ENCODE measurements at places on chromosomes 12 and 14.

DNA sequence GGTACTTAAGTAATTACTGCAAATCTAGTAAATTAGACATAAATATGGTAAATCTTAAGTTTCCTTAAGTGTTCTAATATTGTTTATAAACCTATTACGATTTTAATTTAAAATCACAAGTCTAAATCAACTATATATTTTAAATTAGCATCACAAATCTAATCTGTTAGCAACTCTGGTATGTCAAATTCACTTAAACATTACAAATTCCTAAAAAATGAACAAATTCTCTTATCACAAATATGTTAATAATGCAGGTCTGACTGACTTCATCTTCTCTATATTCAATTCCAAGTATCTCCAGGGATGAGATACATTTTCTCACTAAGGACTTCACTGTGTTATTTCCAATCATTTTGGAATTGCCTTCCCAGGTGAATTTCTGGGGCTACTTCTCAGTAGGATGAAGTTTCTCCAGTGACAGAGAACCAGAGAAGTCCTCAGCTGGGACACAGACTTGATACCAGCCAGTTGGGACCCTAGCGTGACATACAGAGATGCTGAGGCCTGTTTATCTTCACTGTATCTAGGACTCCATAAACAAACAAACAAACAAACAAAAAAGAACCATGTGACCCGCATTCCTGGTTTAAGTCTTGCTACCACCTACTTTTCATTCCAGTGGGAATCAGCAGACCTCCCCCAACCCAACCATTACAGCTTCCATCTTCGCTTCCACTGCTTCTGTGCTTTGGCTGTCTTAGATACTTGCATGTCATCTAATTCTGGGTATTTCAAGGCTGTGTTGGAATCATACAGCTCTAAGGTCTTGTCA is 21.8 kb downstream of the CFAP251 start:
- no peak for DNase-seq

DNA sequence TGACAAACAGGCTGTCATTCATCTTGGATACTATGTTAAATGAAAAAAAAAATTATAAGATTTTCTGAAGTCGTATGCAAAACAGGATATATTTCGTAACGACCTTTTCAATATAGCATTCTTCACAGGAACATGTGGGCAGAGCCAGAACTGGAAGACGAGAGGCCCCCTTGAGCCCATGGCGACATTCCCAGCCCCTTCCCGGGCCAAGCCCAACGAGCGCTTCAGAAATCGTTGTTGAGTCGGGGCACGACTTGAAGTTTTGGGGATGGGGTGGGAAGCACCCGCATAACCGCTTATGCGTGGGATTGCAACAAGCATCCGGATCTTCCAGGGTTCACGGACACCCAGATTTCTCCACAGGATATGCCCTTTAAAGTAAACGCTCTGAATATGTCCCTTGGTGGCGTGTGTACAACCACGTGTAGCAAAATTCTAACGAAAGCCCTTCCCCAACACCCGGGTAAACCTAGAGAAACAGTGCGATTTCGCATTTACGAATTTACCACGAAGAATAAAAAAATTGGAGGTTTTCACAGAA is 736 bp downstream of the C14orf39 start:
- DNase-seq, result no peak

DNA sequence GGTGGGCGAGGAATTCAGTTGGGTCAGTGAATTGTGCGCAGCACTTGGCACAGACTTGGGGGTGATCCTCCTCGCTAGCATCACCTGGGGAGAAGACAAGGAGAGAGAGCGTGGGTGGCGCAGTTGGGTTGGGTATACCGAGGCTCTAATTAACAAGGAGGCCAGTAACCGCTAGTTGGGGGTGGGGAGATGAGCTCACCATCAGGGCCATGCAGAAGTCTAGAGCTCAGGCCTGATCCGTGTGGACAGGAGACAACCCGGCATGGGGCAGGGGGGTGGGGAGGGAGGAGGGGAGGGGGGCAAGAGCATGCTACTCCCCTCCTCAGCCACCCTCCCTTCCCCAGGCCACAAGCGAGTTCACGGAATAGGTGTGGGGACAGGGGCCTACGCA is 580 bp downstream of the SALL2 start:
- DNase-seq, result no peak

GRCh38 chr14:21917699-21918436 is 244.2 kb upstream of the OR4E1 start:
- DNase-seq, result peak; percentile 74

GRCh38 chr12:29734305-29734704 is 49.4 kb downstream of the TMTC1 start:
- no peak for DNase-seq

- DNase-seq, result no peak
These were observed 465.3 kb upstream of the TBX3 start for GRCh38 chr12:115149279-115149678.

- DNase-seq, result no peak
These were observed 104.8 kb upstream of the DIO3 start for GRCh38 chr14:101456246-101457175.

GRCh38 chr12:11581179-11581755 is 68.2 kb upstream of the ETV6 start:
- peak; percentile 64 for DNase-seq

- DNase-seq, result peak; percentile 12
These were observed 45.4 kb upstream of the USP15 start for GRCh38 chr12:62214846-62215245.

- no peak for DNase-seq
These were observed 18.0 kb downstream of the TMEM63C start for GRCh38 chr14:77199590-77199989.

GRCh38 chr12:94621662-94622359 is 28.5 kb downstream of the TMCC3 start:
- peak; percentile 83 for DNase-seq

DNA sequence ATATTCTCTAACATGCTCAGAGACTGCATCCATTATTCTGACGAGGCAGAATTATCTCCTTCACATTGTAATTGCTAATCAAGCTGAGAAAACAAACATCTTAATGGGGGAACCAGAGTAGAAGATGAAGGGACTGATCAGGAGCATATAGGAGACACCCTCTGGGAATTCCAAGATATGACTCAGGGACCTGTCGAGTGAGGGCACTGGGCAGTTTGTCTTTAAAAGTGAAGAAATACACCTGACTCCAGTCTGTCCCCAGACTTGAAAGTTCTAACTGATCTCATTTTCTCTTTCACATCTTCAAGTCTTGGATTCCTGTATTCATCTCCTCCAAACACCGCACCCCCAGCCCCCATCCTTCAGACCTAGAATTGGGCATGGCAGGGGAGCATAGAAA is 226.9 kb upstream of the PLXNC1 start:
- DNase-seq, result no peak

DNA sequence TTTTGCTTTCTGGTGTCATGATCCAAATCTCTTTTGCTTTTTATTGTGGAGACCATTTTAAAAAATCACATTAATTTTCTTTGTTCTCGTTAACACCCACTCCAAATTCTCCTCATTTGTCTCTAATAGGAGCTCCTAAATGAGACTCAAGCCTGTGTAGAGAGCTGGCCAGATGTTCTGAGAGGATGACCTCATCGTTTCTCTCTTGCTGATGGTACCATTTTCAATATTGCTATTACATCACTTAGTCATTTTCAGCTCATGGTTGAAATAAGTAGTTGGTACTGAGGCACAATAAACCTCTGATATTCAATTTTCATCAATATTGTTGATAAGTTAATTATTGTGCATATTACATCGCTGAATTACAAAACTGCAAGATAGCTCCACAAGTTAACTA is 31.5 kb downstream of the SPTB start:
- DNase-seq, result no peak

DNA sequence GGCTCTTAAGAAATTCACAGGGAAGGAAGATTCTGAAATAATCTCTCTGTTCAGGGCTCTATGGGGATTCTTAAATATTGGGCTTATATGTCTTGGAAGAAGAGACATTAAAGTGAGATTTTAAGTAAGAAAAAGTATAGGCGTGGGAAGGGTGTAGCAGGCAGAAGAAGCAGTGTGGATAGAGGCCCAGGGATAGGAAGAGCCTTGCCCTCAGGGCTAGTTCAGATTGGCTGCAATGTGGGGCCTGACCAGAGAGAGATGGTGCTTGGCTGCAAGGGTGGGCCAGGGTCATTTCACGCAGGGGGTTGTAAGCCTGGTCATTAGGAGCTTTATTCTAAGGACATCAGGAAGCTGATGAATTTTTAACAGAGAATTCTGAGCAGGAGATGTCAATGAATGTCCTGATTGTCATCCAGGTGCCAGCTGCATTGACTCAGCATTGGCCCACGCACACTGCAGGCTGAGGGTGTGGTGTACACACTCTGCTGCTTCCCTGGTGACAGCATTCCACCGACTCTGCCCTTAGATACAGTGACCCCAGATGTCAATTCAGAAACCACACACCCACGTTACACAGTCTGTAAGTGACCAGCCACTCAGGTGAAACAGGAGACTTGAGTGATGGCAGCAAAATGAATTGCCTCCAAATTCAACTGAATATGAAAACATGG is 582.5 kb downstream of the NRXN3 start:
- DNase-seq, result no peak

DNA sequence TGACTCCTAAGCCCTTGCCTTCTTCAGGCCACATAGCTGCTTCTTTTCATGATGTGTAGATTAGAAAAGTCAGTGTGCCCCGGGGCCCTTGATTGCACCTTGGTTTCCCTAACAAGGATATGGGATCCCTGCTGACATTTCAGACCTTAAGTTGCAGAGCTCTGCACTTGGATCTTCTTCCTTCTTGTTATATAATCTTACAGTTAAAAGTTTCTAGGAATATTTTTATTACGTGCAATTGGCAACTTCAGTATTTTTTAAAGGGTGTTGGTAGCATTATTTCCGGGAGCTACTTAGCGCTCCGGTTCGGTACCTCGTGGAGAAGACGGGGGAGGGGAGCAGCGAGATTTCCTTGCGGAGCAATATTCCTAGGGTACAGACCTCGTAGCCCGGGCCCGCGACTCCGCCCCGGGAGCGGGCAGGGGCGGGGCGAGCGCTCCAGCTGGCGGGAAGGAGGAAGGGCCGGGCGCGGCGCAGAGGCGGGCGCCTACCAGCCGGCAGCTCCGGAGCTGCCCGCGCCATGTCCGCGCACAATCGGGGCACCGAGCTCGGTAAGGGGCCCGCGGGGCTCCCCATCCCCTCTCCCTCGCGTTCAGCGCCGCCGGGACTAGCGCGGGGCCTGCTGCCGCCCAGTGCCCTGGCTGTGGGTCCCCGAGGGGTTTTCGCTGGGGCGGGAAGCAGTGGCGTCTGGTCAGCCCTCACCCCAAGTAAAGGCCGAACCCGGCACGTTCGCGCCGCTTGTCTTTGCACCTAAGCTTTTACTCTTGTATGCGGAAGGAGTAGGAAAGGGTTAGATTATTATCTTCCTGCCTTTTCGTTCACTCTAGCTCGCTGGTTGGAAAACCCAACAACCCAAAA is at the start of gene DERA:
TSS of gene DERA (plus strand) at position 469 of the 858 bp plus-strand sequence. CDS start at position 521, 52 bp downstream.
- DNase-seq, result peak; percentile 60

- no peak for DNase-seq
These were observed 11.1 kb downstream of the BCL11B start for GRCh38 chr14:99260587-99261551.

DNA sequence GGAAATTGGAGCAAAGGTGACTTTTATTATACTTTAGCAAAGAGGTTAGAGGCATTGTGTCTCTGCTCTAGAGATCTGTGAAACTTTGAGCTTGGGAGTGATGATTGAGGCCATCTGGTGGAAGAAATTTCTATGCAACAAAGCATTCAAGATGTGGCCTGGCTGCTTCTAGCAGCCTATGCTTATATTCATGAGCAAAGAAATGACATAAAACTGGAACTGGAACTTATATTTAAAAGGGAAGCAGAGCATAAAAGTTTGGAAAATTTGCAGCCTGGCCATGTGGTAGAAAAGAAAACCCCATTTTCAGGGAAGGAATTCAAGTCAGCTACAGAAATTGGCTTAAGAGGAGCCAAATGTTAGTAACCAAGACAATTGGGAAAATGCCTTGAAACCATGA is 70.4 kb downstream of the SDR9C7 start:
- DNase-seq, result no peak

- no peak for DNase-seq
These were observed 234.5 kb downstream of the IPO8 start for GRCh38 chr12:30461026-30461615.

DNA sequence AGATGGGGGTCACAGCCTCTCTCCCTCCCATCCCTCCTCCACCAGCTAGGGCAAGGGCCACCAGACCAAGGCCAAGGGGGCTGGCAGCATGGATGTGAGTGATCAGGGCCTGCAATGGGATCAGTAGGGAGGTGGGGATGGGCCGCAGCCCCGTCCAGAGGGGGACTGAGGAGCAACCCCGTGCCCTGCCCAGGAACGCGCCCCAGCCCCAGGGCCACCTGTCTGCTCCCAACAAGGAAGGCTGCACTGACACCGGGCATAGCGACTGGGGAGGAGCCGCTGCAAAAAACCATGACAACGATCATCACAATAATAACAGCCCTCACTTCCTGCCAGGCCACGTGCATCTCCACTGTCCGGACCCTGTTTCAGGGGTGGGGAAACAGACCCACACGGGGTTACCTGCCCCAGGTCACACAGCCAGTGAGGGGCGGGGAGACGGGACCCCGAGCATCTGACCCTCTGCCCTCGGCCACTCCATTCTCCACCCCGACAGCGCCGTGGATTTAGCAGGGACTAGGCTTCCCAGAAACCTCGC is 24.3 kb downstream of the NCOR2 start:
- DNase-seq, result peak; percentile 16

- no peak for DNase-seq
These were observed 49.3 kb downstream of the ACTN1 start for GRCh38 chr14:68929623-68930307.

DNA sequence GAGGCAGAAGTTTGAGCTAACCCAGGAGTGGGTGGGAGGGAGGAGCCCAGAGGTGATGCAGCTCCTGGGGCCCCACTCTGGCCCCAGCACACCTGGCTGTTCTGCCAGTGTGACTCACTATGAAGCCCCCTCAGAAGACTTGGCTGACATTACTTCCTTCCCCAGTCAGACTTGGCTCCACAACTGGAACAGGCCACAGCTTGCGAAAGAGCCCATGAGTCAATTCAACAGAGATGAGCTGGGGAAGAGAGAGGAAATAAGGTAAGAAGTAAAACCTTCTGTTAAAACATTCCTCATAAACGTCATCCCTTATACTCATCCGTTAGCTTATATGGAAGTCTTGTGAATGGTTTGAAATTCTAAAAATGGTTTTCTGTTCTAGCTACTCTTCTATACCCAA is 245.9 kb downstream of the ADAMTS20 start:
- no peak for DNase-seq

DNA sequence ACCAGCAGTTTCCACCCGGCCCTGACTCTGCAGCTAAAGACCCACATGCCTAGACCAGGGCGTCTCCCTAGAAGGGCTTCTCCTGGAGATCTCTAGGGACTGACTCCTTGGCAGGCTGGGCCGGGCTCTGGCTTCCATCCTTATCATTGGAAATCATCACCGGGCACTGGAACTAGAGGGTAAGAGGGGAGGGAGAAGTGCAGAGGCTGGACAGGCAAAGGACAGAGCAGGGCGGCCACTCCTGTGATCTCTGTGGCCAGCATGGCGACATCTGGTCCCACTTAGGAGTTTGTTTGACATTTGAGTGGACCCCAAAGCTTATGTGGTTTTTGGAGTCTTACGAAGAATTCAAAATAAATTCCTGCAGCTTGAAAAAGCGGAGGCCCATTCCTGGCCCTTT is 7.1 kb downstream of the LTBP2 start:
- no peak for DNase-seq

- DNase-seq, result no peak
These were observed 25.1 kb downstream of the TEP1 start for GRCh38 chr14:20388159-20388558.

GRCh38 chr12:49866859-49867569 is 24.1 kb upstream of the BCDIN3D start:
- DNase-seq, result peak; percentile 69
